ENCODE measurements at places on chromosomes 7 and 10.

- no peak for DNase-seq
These were observed 844.9 kb upstream of the PHF14 start for GRCh38 chr7:10128748-10129147.

- DNase-seq, result no peak
These were observed 109.1 kb downstream of the SRPK2 start for GRCh38 chr7:105279688-105280007.

GRCh38 chr7:130071701-130072622, 1.6 kb downstream of the KLHDC10 start:
- DNase-seq, result peak; percentile 80

- no peak for DNase-seq
These were observed 36.3 kb upstream of the CDK6 start for GRCh38 chr7:92872701-92873100.

- no peak for DNase-seq
These were observed 65.4 kb downstream of the FANK1 start for GRCh38 chr10:125961743-125962142.

DNA sequence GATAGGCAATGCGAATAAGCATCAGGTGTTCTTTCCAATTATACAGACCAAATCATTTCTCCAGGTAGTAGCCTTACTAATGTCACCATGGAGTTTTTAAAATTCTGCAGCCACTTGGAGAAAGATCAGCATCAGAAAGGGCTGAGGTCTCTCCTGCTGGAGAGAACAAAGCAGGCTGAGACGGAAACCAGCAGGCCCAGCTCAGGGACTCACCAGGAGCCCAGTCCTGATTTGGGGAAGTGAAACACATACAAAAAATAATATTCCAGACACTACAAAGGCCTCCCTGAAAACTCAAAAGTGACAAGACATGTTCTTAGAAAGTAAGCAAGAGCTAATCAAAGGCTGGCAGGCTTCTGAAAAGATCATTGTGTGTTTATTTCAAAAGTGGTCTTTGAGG, 207.1 kb upstream of the GHITM start:
- DNase-seq, result no peak

DNA sequence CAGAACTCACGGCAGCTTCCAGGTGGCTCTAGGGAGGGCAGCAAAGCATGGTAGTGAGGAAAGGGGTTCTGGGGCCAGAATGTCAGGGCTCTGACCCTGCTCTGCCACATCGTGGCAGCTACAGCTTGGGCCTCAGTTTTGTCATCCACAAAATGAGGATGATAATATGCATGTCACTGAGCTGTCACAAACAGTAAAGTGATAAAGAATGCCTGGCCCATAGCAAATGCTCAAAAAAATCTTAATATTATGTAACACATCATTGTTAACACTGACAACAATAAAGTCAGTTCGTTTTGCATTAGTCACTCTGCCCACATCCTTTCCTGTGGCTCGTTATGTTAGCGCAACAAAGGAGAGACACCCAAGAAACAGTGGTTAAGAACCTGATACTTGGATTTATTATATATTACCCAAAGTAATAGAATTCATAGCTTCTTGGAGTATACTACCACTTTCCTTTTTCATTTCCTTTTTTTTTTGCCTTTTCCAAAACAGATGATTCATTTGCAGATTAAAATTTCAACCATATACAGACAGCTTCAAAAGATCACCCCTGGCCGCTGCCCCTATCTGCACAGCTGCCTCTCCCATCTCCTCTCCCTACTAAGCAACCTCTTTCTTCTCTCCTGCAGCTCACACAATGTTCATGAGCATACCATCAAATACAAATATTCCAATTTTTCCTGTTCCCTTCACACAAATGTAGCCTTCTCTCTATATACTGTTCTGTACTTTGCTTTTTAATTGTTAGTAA, 45.5 kb upstream of the DDC start:
- DNase-seq, result no peak

- DNase-seq, result no peak
These were observed 11.7 kb downstream of the MAT1A start for GRCh38 chr10:80277567-80278250.

DNA sequence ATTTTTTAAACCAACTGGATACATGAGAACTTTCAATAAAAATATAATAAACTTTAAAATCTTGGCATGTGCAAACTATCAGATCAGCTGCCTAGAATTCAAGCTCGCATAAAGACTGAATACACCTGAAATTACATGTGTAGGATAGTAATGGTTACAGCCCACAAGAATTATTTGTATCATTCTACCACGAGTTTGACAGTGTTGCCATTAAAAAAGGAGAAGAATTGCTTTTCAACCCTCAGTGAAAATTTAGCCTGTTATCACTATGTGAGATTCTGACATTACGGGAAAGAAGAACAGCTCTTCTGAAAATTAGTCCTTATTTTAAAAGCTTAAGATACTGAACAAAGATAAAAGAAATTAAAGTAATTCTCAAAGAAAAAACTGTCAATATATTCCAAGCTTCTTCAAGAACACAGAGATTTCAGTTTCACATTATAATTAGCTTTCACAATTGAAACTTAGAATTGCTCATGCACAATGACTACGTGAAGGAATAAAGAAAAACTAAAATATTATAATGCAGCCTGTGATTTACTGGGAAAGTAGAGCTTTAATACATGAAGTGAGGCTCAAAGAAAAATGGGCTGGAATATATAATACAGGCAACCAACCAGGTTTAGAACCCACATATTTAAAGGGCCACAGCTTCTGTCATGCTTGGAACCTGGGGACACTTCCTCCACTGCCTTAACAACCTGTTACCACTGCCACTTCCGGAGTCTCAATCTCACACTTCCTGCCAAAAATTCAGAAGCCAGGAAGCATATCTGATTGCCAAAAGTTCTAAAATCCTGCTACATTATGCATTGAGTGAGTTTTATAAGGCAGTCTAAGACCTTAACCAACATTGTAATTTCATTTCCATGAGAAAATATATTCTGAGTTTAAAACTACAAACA, 23.2 kb downstream of the TPK1 start:
- DNase-seq, result no peak

DNA sequence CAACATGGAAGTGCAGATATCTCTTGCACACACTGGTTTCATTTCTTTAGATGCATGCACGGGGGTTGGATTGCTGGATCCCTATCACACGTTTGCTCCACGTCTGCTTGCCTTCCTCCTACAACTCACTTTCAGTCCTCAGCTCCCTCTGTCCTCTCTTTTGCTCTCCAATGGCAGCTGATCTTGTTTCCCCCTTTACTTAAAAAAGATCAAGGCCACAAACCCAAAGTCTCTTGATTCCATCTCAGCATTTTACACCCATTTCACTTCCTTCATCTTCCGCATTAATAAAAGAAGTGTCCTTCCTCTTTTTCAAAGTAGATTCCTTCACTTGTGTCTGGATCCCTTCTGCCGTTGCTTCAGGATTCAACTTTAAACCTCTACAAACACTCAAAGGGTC, 245.2 kb downstream of the DOCK4 start:
- no peak for DNase-seq

DNA sequence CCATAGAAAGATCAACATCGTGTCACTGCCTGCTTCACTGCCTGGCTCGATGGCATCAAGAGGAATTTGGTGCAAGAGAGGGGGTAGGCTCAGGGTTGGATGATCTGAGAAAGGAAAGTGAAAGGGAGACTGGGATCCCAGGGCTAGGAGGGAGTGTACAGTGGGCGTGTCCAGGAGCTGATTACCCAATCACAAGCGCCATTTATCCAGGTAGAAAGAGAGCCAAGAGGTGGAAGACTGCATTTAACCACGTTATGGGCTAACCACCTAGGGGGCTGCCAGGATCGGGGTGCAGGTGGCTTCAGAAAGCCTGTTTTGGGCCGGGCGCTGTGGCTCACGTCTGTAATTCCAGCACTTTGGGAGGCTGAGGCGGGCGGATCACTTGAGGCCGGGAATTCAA, 10.3 kb downstream of the PODXL start:
- DNase-seq, result no peak

GRCh38 chr10:132398566-132398991, 1.6 kb downstream of the PWWP2B start:
- no peak for DNase-seq

DNA sequence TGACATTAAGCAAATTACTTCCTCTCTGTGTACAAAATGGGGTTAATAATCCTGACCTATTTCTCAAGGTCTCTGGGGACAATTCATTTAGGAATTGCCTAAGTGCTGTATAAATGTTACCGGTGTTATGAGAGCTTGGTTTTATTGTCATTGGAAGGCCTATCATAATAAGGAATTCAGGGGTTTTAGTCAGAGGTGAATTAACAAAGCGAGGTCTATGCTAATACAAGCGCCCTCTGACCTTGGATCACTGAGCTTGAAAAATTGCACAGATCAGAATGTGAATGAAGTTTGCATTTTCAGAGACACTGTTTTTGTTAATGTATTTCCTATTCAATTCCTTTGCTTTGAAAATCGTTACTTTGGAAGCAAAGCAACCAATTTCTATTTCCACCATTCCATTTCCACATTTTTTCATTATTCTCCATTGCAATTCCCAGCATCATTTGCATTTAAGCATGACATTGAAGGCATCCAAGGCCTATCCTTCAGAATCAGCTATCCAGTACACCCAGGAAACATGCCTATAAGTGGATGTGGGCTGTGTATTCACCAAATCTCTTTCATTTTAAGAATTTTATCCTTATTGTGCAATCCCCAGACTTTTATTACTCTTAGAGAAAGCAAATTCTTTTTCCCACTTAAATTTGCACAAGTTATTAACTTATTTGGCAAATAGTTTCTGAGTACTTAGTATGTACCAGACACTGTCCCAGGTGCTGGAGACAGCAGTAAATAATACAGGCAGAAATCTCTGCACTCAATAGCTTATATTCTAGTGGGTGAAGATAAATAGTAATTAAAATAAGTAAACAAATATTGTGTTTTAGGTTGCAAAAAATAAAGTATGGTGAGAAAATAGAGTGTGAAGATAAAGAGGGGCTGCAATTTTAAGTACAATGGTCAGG, 133.1 kb downstream of the NRCAM start:
- DNase-seq, result no peak

GRCh38 chr7:50138101-50138500, 45.1 kb upstream of the ZPBP start:
- no peak for DNase-seq

DNA sequence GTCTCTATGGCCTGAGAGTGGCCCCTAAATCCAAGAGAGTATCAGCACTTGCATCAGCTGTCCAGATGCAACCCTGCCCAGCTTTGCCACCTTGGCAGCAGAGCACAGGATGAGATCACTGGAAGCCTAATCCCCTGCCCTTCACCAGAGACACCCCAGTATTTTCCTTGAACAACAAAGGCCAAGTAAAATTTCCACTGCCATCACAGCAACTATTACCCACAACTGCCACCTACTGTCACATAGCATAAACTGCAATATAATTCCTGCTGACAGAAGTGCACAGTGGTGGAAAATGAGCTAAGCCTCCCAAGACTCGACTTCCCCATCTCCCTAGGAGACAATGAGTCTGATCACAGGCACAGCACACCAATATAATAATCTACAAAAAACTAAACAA, 462.8 kb upstream of the ZWINT start:
- no peak for DNase-seq

DNA sequence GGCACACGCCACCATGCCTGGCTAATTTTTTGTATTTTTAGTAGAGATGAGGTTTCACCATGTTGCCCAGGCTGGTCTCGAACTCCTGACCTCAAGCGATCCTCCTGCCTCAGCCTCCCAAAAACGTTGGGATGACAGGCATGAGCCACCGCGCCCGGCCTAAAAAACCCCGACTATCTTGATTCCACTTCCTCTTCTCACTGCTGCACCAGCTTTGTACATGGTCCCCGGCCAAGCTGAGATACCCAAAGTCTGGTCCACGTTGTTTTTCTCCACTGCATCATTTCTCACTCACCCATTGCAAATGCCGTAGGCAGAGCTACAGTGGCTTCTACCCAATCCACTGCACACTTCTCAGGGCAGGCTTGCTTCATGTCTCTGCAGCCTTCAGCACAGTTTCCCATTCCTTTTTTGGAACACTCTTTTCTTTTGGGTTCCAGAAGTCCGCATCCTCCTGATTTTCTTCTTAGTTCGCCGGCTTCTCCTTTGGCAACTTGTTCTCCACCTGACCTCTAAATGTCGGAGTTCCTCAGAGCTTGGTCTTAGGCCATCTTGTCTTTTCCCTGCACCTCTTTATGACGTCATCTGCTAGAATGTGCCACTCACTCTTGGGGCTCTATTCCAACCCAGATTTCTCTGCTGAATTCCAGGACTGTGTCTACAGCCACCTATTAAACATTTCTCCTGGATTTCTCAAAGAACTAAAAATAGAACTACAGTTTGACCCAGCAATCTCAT, 6.0 kb upstream of the GNB2 start:
- DNase-seq, result no peak

GRCh38 chr10:30070001-30070685, 10.8 kb upstream of the JCAD start:
- DNase-seq, result no peak

GRCh38 chr10:16960551-16960950, 143.3 kb upstream of the RSU1 start:
- DNase-seq, result no peak

- no peak for DNase-seq
These were observed 21.6 kb downstream of the SFTPD start for GRCh38 chr10:79927111-79927828.

DNA sequence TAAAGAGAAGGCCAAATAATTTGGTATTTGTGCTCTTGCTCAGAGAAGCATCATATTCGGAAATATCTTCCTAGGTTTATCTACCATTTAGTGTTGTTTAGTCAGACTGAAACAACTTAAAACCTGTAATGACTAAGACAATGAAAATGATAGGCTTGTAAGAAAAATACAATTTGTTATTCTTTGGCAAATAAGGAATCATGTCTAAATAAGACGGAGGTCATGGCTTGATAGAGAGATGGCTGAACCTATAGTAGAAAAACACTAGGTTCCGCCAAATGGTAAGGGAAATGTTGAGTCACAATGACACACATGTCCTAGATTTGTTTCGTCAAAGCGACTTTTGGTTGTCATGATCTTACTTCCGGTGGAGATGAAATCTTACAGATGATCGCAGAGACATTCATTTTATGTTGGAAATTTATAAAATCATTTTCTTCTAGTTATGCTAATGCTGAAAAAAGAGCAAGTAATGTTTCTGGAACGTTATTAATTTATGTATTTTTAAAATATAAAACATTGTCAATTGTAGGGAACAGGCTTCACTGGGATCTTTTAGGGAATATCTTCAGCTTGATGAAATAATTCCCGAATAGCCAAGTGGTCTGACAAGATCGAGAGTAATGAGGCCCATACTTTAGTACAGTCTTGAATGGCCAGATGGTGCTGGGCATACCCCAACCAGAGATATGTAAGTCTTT, 1.0 kb downstream of the SRGN start:
- DNase-seq, result no peak

- DNase-seq, result no peak
These were observed 76.6 kb upstream of the PDGFA start for GRCh38 chr7:596071-596818.

- no peak for DNase-seq
These were observed 54.2 kb downstream of the DNAJC12 start for GRCh38 chr10:67783606-67784294.

DNA sequence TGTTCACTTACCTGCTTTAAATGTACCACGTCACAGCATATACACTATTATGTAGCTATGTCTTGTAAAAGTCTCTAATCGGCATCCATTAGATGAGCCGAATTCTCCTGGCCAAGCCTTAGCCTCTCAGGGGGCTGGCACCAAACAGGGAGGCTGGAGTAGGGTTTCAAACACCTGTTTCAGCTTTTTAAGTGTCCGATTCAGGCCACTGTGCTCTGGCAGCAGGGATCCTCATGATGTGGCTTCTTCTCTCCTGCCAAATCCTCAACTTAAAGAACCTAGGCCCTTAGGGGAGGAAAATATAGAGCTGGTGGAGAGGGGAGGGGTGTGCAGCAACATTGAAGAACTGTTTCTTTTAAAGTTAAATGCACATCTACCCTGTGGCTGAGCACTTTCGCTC, 68.5 kb upstream of the NFKB2 start:
- DNase-seq, result no peak

Data from right lung (tissue), 10 donors.